ENCODE measurements at places on chromosomes 11 and 22.

- DNase-seq, result no peak
Measured at GRCh38 chr11:122173587-122173986, 57.6 kb upstream of the BLID start.

GRCh38 chr11:75087319-75088305 is 9.1 kb downstream of the OR2AT4 start:
- DNase-seq, result no peak

DNA sequence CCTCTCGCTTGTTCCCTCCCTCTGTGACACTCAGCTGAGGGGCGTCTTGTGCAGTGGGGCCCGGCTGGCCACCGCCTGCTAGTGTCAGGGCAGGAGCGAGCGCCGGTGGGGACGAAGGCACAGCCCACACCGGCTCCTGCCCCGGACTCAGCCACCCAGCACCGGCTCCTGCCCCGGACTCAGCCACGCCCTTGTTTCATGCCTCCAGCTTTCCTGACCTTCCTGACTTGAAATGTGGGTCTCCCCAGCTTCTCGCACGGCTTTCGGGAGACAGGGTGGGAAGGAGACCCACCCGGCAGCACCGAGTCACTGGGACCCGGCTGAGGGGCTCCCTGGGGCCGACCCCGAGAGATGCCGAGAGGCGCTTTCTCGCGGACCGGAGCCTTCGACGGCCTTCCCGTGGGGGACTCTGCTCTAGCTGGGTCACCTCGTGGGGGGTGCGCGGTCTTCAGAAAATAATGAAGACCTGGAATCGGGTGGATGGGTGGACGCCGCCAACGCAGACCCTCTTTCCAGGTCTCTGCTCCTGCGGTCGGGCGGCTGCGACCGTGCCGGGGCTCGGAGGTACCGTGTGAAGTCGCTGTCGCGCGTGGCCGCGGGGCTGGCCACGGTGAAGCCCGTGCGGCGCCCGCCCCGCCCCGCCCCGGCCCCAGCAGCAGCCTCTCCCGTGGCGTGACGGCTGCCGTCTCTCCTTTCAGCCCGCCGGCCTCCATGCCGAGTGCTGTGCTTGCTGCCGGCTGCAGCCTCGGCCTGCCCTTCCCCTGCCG is 10.2 kb downstream of the GLB1L2 start:
- DNase-seq, result no peak

DNA sequence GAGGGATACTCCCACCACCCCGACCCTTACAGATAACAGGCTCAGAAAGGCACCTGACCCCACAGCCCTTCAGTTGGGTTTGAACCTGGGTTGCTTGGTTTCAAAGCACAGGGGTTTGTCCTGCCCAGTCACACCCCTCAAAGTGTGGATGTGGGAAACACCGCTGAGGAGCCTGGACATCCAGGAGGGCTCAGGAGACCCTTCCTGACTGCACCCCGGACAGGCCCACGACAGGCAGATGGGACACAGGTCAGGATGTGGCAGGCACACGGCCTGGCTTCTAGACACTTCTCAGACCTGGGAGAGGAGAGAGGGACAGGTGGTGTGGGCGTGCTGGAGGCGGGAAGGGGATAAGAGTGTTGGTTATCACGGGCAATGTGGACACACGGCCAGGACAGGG is 932.3 kb downstream of the BRD1 start:
- no peak for DNase-seq

DNA sequence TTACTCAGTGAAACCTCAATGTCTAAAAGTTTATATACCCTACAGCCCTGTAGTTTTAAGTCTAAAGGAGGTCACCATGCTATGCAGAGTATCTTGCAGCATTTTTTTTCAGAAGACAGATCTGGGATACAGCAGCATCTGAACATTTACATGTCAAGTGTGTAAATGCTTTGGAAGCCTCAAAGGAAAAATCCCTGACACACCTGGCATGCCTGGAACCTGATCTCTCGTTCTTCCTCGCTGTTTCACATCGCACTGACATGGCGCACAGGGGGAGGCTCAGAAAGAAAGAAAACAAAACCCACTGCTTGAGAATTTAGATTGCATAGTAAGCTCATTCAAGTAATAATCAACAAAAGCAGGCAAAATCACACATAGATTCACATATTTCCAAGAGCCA is 31.0 kb downstream of the PAX6 start:
- no peak for DNase-seq

DNA sequence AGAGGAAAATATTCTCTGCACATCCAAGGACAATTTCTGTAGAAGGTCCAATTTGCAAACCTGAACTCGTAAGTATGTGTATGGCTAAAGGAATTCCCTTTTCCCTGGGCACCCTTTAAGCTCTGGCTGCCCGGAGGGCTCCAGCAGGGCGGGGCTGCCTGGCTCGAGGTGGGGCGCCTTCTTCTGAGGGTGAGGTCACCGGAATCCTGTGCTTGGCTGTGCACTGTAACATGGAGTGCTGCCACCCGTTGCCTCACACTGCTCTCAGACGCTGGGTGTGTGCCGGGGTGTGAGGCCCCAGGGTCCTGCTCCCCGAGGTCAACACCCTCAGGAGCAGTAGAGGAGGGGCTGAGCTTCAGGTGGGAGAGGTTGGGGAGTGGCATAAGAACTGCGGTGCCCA is 61.5 kb downstream of the SYN3 start:
- DNase-seq, result no peak

DNA sequence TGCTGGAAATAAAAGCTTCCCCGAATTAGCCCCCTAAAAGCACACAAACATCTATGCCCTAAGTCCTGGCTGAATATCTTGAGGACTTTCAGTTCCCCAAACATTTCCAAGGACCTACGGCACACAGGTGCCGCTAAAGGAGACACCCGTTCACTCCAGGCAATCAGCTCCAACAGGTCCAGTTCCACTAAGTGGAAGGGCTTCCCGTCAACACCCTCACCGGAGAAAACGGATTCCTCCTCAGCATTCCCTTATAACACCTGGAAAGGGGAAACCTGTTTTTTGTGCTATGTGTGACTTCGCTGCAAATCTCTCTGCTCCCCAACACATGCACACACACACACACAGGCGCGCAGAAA is 3.9 kb downstream of the TENM4 start:
- DNase-seq, result no peak

DNA sequence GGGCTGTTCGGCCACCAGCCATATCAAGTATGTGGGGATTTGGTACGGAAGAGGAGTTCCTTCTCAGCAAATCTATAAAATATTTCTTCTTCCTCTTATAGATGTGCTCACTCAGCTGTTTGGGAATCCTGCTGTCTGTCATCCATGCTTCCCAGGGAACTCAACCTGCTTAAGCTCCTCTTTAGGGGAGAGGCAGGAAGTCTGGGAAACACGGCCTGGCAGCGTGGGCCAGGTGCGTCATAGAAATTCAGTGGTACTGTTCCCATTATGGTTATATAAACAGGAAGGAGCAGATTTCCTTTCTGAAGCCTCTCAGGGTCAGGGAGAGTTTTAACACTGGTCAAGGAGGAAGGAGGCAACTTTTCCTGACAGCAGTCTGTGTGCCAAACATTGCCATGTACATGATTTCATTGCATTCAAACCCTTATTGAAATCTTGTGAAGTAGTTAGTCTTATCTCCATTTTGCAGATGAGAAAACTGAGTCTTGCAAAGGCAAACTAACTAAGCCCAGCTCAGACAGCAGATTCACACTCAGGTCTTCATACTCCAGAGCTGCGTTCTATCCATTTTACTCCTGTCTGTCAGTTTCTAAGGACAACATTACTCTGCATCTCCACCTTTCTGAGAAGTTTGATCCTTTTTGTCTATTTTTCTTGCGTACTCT is 35.4 kb upstream of the AMOTL1 start:
- no peak for DNase-seq

GRCh38 chr22:45502215-45503049 is at the start of gene FBLN1:
TSS of gene FBLN1 (plus strand) at chr22:45502883. CDS start at chr22:45502986, 103 bp downstream.
- DNase-seq, result no peak

DNA sequence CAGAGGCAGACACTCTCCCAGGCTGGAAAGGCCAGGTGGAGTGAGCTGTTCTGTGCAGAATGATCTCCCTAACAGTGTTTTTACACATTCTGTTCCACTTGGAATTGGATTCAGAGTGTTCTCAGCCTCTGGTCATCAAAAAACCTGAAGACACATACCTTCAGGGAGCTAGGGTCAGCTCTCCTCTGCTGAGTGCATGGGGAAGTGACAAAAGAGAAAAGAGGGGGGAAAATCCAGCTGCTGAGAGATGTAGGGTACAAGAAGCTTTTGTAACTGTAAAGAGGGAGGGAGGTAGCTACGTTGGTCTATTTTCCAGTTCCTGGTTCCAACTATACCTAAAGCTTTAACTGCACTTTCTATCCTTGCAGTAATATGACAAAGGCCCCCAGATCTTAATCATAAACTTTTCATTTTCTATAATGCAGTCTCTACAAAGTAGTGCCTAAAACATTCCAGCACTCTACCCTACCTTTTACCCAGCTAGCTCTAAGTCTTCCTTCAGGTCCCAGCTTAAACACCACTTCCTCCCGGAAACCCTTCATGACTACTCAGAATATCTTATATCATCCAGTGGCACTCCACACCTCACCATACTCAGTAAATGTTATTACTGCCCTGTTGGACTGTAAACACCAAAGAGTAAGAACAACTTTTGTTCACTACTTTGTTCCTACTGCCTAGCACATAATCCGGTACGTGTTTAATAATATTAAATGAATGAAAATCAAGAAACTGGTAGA is 9.2 kb downstream of the MAPK1 start:
- DNase-seq, result no peak

GRCh38 chr11:71204294-71204693 is 48.1 kb downstream of the SHANK2 start:
- DNase-seq, result no peak

DNA sequence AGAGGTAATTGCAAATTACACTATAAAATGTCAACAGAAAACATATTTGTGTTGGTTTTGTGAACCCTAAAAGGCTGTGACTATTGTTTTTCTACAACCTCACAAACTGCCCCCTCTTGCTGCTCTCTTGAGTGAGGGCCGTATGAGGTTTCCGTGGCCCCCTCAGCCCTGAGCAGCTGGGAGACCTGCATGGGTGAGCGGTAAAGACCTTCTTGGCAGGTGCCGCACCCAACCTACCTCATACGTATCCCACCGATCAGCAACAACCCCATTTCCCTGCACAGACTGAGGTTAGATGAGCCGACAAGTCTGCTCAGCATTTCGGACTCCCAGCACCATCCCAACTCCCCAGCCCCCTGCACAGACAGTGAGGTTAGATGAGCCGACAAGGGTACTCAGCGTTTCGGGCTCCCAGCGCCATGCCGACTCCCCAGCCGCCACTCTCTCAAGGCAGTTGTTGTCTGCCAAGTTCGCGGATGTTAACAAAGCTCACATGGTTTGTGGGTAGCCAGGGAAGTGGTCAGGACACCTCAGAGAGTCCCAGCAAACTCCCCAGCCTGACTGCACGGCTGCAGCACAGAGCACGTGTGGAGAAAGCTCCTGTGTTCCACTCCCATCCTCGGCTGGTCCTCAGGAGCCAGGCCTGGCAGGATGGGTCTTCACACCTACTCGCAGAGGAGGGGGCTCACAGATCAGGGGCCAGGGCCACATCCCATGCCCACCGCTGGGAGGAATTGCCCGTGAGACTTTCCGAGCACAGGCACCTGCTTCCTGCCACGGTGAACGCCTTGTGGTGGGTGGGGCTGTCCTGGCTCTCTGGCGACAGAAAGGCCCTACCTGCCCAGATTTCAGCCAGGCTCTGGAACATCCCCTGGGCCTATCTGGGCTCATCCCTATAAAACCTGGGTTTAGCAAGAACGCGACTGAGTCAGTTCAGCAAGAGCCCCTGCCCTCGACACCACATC is 502.9 kb downstream of the BRD1 start:
- no peak for DNase-seq

DNA sequence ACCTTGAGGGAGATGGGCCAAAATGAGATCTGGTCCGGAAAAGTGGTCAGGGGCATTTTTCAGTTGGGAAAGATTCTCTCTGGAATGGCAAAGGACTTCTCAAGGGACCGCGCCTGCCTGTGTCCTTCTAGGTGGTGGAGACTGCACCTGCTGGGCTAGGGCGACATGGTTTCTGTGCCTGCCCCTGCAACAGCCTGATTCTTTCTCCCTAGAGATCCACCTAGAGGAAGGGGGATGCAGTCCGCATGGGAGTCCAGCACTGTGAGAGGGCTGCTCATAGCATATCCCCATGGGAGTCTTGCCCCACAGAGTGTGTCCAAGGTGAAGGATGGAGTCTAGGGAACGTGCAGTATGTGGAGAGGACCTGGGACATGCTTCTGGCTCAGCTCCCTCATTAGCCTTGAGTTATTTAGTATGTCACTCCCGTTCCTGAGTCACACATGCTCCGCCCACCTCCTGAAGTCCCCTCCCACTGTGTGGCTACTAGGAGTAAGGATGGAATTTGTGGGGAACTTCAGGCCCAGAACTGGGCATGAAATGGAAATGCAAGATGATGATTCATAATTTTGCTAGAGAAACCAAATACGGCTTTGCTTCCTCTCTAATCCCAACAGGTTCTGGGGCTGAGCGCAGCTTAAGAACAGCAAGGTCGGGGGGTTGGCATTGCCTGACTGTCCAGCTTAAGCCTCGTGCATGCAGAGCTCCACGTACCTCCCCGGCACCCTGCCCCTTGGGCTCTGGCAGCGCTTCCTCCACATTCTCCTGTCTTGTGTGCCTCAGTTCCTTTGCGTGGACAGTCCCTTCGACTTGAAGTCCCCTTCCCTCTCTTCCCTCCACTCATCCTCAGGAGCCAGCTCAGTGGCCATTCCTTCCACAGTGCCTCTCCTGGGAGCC is 35.0 kb downstream of the GRIK4 start:
- DNase-seq, result no peak

DNA sequence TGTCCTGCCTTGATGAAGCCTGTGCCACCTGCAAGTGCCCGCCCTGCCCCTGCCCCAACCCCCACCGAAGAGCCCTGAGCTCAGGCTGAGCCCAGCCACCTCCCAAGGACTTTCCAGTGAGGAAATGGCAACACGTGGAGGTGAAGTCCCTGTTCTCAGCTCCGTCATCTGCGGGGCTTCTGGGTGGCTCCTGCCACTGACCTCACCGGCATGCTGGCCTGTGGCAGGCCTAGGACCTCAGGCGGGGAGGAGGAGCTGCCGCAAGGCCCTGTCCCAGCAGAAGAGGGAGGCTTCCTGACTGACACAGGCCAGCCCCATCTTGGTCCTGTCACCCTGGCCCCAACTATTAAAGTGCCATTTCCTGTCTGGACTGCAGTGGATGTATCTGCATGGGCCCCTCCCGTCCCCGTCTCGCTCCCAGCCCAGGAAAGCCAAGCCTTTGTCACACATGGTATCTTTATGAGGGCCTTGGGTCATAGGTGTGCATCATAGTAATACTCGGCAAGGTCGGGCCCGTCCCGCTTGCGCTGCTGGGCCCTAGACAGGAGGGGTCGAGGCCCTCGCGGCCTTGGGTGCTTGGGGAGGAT is 882 bp downstream of the FREY1 start:
- no peak for DNase-seq

DNA sequence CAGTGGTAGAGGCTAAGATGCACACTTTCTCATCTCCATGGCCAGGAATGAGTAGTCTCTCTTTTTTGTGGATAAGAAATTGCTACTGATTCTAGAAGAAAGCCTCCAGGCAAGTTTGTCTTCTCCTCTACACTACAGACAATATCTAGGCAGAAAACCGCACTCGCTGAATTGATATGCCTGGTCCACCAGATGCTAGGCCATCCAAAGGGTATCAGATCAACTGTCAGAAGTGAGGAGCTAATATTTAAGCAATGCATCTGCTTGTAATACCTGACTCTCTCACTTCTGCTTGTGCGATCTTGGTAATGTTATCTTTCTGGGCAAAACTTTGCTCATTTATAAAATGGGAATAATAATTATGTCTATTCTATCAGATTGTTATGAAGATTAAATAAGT is 45.0 kb downstream of the CASP12 start:
- DNase-seq, result no peak

Data from stimulated activated CD4-positive, alpha-beta T cell treated with anti-CD3 and anti-CD28 coated beads, Interleukin-12 subunit alpha, Interleukin-12 subunit beta, amount 100 ng/mL, for 48 hours (primary cell).